SJCRH30 (cell line): ENCODE measurements at places on chromosomes 16 and 17.
A peak's percentile ranks its signal among the peaks of the same experiment; 100 is the strongest.

- DNase-seq = no peak
These were observed 8.1 kb upstream of the SLC6A4 start for GRCh38 chr17:30243568-30243967.

- DNase-seq = no peak
These were observed 22.2 kb downstream of the TBX4 start for GRCh38 chr17:61474235-61474927.

- DNase-seq = no peak
These were observed 25.2 kb upstream of the SMPD3 start for GRCh38 chr16:68473358-68474070.

DNA sequence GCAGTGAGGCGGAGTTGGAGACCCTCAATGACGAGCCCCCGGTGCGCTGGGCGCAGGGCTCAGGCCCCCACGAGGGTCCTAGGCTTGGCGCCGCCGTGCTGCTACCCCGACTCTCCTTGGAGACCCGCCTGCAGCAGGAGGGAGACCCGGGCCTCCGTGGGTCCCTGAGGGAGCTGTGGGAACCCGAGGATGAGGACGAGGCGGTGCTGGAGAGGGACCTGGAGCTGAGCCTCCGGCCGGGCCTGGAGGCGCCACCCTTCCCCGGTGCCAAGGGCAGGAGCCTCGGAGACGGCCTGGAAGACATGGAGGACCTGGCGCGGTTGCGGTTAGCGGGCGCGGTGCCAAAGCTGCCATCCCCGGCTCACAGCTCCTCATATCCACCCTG lies 2.3 kb downstream of the MYO15B start:
- DNase-seq = no peak

DNA sequence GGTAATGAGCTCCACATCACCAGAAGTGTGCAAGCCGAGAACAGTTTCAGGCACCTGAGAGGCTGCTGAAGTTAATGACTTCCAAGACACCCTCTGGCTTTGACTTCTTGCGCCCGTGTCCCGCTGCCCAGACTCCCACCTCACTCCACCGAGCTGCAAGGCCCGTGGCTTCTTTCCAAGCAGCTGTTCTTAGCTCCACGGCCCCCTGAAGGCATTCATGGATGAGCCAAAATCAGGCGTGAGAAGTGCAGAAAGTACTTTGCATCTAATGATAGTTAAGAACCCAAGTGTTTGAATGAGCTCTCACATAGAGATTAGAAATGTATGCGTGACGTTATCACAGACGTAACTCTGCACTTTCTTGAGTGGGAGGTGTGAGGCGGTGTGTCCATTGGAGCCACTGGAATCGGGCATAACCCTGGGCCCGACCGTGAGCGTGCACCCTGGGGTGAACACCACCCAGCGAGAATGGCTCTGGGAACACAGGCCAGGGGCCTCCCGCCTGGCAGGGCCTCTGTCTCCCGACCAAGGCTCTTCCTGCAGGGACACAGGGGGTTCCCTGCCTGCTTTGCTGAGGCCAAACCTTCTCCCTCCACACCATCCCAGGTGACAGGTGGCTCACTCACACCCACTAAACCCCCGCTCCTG lies 11.0 kb downstream of the NPTX1 start:
- DNase-seq = peak; percentile 93

DNA sequence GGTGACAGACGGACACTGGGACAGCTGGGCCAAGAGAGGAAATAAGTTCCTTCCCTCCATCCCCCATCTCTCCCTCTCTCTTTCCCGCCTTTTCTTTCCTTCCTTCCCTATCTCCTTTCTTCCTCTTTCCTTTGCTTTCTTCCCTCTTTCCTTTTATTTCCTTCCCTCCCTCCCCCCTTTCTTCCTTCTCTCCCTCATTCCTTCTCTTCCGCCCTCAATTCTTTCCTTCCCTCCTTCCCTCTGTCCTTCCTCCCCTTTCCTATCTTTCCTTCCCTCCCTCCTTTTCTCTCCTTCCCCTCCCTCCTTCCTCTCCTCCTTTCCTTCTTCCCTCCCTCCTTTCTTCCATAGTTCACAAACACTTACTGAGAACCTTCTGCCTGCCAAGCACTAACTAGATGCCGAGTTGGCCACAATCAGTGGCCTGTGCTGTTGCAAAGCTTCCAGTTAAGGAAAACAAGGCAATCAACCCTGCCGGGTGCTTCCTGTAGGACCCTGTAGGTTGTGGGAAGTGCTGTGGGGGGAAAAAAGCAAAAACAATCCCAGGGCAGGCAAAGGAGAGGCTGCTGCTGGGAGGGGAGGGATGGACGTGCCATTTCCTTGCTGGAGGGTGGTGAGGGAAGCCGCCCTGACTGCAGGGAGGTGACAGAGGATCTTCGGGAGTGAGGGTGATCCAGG lies 31.7 kb downstream of the ABCC6 start:
- DNase-seq = no peak

DNA sequence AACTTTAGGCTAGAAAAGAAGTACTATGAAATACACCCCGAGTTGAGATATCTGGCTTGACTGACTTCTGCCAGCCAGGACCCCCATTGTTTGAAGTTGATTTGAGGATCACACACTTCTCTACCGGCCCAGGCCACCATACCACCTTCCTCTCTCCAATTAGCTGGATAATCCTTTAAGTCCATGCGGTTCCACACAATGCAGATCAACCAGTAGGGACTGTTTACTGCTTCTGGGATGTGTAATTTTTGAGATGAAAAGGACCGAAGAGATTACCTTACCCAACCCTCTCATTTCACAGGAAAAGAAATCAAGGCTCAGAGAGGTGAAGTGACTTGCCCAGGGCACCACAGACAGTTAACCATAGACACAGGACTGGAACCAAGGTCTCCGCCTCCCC lies 20.5 kb downstream of the ERN1 start:
- DNase-seq = no peak

GRCh38 chr17:80259457-80260068 lies 1.1 kb upstream of the RNF213 start:
- no peak for DNase-seq

GRCh38 chr16:79008036-79008868 lies 592.3 kb downstream of the MAF start:
- no peak for DNase-seq

DNA sequence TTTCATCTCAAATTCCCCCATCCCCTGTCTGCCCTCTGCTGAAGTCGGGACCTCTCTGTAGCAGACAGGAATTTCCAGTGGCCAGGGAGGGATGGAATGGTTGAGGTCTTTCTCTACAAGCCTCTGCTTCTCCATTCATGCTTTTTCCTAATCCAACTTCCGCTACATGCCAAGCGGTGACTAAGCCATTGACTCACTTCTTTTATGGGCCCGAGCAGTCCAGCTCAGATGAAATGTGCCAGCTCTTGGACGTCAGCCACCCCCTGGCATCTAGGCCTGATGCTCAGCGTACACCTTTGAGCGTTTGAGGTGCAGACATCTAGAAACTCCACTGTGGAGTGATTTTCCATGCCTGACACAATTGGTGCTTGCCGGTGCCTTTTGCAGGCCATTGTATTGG lies 40.7 kb upstream of the GPR139 start:
- DNase-seq = peak; percentile 5

- DNase-seq = no peak
These were observed 4.7 kb downstream of the RPL13 start for GRCh38 chr16:89565256-89565505.

DNA sequence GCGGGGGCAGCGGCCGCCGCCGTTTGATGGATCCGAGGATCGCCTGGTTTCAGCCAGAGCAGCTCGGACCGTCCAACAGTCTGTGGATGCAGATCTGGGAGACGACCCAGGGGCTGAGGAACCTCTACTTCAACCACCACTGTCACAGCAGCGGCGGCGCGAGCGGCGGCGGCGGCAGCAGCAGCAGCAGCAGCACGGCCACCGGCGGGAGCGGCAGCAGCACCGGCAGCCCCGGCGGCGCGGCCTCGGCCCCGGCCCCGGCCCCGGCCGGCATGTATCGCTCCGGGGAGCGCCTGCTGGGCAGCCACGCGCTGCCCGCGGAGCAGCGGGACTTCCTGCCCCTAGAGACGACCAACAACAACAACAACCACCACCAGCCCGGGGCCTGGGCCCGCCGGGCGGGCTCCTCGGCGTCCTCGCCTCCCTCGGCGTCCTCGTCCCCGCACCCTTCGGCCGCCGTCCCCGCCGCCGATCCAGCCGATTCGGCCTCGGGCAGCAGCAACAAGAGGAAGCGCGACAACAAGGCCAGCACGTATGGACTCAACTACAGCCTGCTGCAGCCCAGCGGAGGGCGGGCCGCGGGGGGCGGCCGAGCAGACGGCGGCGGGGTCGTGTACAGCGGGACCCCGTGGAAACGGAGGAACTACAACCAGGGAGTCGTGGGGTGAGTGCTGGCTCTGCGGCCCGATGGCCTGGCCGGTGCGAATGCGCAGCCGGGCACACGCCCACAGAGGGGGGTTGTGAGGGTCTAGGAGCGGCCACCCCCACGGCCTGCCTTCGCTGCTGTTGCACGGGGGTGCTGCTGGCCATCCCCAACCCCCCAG lies 702 bp downstream of the TENT4B start:
- DNase-seq = peak; percentile 20

DNA sequence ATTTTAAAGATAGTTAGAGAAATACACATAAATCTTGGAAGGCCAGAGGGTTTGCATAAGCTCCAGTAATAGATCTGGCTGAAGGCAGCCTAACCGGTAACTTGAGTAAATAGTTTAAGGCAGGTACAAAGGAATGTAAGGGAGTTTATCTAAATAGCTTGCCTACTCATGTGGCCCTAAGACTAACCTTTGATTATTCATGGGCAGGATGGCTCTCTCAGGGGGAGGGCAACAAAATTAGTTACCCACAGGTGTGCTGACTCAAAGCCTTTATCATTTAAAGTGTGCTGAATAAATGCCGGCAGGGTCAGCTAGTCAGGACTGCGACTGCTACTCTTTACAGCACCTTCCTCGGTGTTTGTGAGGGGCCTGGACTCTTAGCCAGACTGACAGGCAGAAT lies 761.3 kb upstream of the KIF2B start:
- DNase-seq = no peak

DNA sequence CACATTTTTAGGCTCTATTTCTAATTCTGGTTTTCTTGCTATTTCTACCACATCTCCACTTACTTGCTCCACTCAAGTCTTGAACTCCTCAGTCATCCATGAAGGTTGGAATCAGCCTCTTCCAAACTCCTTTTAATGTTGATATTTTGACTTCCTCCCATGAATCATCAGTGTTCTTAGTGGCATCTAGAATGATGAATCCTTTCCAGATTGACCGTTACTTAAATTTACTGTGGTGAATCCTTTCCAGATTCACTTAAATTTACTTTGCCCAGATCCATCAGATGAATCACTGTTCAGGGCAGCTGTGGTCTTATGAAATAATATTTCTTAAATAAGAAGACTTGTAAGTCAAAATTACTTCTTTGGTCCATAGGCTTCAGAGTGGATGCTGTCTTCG lies 32.4 kb downstream of the CLTC start:
- DNase-seq = no peak

DNA sequence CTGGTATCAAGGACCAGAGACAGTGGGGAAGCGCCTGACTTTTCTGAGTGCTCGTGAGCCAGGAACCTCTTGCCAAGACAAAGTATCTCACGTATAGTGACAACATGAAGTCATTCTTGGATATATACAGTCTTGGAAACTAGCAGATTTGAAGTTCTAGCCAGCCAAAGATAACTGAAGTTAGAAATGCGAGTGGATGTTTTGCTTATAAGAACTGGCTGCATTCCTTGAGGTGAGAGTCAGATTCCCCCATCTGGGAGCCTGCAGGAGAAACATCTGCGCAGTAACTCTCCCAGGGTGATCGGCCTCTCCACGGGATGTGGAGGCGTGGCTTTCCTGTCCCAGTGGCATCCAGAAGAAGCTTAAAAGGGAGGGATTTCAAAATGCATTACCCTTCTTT lies 89.8 kb downstream of the SHISA6 start:
- no peak for DNase-seq

GRCh38 chr16:10918294-10919002 lies 23.8 kb downstream of the DEXI start:
- DNase-seq = peak; percentile 90

- DNase-seq = no peak
These were observed 8.2 kb upstream of the TMEM94 start for GRCh38 chr17:75447951-75448856.

DNA sequence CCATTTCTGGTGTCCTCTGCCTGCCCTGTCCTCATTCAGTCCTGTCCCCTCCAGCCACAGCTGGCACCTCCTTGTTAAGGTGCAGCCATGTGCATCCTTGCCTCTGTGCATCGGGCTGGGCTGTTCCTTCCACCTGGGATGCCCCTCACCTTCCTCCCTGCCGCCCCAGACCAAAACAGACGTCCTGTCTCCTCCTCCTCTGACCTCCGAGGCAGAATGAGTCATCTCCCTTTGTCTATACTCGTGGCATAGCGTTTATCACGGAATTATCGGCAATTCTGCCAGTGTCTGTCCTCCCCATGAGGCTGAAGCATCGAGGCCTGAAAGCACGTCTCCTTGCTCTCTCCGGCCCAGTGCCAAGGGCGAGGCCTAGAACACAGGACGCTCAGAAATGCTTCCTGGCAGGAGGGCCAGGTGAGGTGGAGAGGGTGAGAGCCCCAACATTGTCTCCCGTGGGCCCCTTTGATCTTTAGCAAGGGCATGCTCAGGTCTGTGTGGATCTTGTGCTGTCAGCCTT lies 4.6 kb downstream of the RAI1 start:
- DNase-seq = no peak

- no peak for DNase-seq
These were observed 386.0 kb downstream of the SLC39A11 start for GRCh38 chr17:72706396-72706981.

- no peak for DNase-seq
These were observed 576.5 kb downstream of the KCNJ18 start for GRCh38 chr17:22268912-22269220.

- DNase-seq = no peak
These were observed 84.4 kb upstream of the CNEP1R1 start for GRCh38 chr16:49940464-49941224.

- DNase-seq = no peak
These were observed 2.6 kb downstream of the CSNK2A2 start for GRCh38 chr16:58195344-58195743.

DNA sequence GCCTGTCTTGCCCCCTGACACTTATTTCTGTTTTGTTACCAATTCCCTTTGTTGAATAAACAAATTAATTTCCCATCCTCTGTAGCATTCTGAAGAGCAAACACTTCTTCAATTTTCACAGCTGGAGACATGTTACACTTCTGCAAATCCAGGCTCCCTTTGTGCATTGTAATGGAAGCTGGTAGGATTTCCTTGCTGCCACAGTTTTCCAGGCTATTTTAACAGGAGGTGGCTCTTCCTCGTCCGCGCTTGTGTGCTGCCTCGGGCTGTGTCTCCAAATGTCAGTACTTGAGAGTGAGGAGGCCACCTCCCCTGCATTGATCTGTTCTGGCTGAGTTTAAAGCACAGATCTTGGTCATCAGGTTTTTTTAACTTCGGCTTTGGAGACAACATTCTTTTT lies 40.0 kb downstream of the SOST start:
- DNase-seq = no peak

- DNase-seq = no peak
These were observed 45.6 kb downstream of the LYRM1 start for GRCh38 chr16:20946015-20946629.

- DNase-seq = no peak
These were observed 21.0 kb downstream of the RBFOX3 start for GRCh38 chr17:79589669-79590522.

DNA sequence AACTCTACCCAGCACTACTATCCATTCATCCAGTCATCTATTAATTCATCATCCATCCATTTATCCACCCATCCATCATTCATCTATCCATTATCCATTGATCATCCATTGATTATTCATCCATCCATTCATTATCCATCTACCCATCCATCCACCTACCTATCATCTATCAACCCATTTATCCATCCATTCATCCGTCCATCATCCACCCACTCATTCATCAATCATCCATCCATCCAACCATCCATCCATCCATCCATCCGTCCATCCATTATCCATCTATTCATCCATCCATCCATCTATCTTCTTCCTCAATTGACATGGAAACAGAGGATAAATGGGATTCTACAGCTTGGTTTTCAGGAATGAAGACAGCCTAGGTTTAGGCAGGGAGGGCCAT lies 12.0 kb downstream of the SLC4A1 start:
- no peak for DNase-seq
